ENCODE measurements at places on chromosomes 7 and 10.

DNA sequence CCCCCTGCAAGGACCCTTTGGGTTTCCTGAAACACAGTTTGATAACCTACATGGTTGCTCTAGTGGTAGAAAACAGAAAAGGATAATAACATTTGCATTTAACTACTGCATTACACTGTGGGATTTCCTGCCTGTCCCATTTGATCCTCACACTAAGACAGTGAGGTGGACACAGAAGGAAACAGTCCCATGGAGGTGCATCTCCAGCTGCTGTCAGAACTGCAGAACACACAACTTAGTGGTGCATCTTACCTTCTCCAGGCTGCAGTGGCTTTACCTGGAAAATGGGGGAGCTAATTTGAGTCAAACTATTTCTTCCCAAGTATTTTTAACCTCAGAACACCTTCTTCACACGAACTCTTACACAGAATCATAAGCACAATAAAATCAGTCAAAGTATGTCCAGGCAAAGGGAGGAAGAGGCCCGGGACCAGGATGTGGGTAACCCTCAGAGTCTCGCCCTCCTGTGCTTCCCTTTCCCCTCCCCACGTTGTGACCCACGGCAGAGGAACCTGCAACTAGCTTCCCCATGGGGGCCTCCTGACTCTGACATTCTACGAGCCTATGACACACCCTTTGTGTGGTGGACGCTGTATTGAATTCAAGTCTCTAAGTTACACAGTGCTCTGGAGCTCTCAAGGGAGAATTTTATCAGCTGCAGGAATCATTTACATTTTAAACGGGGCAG lies 33.7 kb downstream of the SCRN1 start:
- DNase-seq, result peak; percentile 48

GRCh38 chr10:60728056-60728455 lies 50.2 kb upstream of the CDK1 start:
- DNase-seq, result no peak

- no peak for DNase-seq
These were observed 181.3 kb downstream of the PFKFB3 start for GRCh38 chr10:6384031-6384430.

GRCh38 chr10:48494073-48494472 lies 110.8 kb downstream of the ARHGAP22 start:
- no peak for DNase-seq

DNA sequence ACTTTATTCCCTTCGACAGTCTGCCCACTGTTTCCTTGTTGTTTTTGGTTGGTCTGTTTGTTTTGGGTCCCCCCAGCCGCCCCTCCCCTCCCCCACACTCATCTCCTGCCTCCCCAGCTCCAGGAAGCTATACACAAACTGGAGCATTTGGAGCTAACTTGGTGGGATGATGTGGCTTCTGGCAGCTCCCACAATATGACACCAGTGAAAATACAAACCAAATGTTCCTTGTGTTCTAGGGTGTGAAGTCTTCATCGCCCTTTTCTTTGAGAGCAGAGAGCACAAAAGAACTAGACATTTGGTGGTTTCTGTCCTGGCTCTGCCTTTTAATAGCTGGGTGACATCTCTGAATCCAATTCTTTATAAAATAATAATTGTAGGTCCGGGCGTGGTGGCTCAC lies 33.8 kb downstream of the CREB5 start:
- no peak for DNase-seq

Measured in GM13977 (cell line).